ENCODE measurements at places on chromosomes 16 and 17.

DNA sequence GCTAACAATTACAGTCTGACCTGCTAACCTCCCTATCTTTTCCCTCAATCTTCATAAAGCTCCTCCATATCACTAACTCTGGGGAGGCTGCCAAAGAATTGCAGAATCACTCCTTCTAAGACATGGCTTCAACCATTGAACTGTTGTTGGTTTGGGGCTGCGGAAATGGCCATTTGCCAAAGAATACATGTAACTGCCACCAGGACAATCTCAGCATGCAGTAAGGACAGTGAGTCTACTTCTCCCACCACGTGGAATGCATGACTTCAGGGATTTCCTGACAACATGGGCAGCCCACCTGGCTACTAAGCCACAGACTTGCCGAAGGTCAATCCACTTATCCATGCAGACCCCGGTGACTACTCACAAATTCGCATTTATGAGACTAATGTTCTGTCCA lies 104.3 kb upstream of the NUDT7 start:
- no peak for DNase-seq

GRCh38 chr17:520447-521182 lies 168.0 kb upstream of the RPH3AL start:
- DNase-seq: no peak

- DNase-seq: no peak
Observed at GRCh38 chr17:6994118-6994598, 1.7 kb upstream of the ALOX12 start.

DNA sequence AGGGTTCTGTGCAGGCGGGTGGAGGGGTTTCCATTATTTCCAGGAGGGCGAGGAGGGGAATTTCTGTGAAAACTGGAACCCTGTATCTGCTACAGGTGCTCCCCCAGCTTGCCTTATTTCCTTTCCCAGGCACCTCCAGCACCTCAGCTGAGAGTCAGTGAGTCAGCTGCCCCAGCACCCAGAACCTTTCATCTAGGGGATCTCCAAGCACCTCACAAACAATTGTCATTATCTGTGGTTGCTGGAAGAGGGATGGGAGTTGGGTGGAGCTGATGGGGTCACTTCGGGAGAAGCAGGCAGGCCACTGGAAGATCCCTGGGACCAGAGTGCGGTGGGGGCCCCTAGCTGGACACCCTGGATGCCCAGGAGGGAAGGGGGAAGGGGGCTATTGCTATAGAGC lies 10.0 kb upstream of the CLUH start:
- DNase-seq: no peak

GRCh38 chr16:67423611-67424260 lies 7.2 kb upstream of the HSD11B2 start:
- DNase-seq: no peak

DNA sequence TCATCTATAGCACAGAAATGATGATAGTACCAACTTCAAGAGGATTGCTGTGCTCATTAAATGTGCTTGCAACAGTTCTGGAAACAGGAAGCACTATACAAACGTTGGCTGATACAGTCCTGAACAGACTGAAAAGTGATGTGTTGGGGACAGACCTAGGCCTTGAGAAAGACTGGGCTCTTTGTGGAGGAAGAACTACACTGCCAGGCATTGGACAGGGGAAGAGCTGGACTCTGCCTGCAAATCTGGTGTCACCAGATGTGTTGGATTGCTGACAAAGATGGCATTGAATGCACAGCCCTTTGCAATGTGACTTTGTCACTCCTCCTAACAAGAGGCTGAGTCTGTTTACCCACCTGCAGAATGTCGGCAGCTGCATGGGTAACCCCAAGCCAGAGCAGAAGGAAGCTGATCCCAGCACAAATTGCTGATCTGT lies 12.4 kb upstream of the ST6GALNAC2 start:
- no peak for DNase-seq

GRCh38 chr17:47831934-47832327 lies 461 bp downstream of the LRRC46 start:
- DNase-seq: no peak

DNA sequence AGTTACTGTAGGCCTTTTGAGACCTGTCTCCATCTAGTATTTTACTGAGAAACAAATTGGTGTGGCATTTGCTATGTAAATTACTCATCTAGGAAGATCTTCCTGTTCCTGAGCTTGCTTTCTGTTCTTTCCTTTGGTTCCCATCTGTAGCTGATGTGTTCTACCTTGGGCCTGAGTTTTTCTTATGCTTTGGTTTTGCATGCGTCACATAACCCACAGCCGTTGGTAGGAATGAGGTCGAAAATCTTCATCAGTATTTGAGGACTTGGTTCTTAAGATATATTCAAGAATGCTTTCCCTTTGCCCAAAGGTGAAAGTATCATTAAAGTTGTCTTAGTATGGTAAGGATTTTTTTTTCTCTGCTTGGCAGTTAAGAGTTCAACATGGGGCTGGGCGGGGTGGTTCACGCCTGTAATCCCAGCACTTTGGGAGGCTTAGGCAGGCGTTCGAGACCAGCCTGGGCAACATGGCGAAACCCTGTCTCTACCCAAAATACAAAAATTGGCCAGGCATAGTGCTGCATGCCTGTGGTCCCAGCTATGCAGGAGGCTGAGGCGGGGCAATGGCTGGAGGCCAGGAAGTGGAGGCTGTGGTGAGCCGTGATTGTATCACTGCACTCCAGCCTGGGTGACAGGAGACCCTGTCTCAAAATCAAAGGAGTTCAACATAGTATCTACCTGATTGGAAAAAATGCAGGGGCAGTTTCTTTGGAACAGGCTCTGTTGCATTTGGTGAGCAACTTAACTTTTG lies 28.8 kb downstream of the IST1 start:
- no peak for DNase-seq

DNA sequence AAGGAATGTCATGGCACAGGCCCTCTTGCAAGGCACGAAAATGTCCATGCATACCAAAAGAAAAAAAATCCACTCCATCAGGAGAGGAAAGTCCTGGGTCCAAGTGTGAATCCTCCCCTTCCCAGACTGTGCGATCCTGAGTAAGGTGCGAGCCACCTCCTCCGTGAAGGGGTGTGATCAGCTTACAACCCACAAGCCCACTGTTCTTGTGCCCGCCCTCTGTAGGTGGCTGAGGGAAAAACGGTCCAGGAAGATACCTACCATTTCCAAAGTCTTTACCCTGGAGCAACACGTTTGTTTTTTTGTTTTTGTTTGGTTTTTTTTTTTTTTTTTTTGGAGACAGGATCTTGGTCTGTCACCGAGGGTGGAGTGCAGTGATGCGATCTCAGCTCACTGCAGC lies 116.5 kb downstream of the ZNF423 start:
- DNase-seq: no peak

DNA sequence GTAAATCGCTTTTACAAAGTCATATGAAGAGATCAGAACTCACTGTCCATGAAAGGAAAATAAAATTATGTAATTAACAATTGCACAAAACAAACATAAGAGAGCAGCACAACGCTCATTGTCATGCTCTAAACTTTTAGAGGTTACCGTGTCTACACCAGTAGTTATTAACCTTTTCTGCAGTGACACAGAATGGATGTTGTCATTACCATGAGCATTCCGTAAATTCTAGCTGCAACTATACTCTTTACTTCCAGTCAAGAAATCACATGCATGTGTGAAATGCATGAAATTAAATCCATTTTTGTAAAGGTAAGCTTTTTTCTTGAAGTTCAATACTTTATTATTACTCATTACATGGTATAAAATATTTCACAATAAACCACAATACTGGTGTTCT lies 38.2 kb downstream of the USP32 start:
- DNase-seq: no peak

DNA sequence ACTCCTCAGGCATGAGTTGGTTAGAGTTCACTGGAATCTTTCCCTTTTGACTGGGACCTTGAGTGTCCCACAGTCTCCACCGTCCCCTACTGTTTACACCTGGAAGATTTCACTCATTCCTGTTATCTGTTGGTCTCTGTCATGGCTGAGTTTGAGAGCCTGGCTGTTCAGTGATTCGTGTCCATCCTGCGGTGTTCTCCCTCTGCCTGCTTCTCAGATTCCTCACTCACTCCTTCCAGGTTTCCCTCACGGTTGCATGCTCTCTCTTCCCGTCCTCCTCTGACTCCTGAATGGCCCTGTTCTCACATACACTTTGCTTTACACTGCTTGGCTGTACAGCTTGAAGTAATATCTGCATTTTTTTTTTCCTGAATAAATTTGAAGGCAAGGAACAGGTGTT lies 24.5 kb downstream of the OR1D5 start:
- no peak for DNase-seq

GRCh38 chr16:3057181-3058138 lies 8.0 kb upstream of the IL32 start:
- DNase-seq: no peak

DNA sequence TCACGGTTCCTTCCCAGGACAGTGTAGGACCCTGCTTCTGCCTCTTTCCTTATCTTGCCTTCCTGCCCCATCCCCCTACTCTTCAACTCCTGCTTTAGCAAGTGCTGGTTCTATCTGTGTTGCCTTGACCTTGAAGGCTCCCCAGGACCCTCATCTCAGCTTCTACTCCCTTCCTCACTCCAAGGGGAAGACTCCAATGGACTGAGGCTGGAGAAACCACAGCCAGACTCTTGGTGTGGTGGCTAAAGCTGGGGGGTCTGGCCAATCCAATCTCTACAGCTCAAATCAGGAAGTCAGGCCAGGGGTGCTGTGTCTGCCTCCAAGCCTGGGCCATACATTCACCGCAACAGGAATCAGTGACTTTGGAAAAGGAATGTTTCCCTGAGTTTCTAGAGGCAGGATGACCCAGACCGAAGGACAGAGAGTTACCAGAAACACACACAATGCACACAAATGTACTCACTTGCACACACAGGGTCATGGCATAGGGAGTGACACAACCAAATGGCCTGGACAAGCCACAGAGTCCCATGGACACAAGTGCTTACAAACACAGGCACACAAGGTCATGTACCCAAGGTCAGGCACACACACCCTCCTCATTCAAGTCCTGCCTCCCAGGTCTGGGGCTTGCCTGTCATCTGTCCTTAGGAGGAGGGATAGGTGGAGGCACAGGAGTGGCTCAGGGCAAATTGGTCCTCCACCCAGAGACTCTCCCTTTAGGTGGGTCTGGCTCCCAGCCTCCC lies 1.7 kb upstream of the HSD11B2 start:
- DNase-seq: no peak

Measured in central memory CD4-positive, alpha-beta T cell (primary cell).